ENCODE measurements at places on chromosomes 5 and 9. TPM values are rescaled to one million over a fixed set of nuclear protein-coding genes. Genes with fewer than 3 reads are reported as not detected.

Gene CCDC112
- total RNA-seq, result 4.6 TPM

Gene IL7R
- total RNA-seq, result 3.1 TPM

Gene MARVELD2
- total RNA-seq, result not detected

Gene OR1J2
- total RNA-seq, result not detected

Gene TMEM215
- total RNA-seq, result not detected

Gene PAPPA
- 6.6 TPM for total RNA-seq

Gene LCN12
- not detected for total RNA-seq

Gene FCN2
- not detected for total RNA-seq

Gene RABGAP1
- 110 TPM for total RNA-seq

Gene TXNDC8
- total RNA-seq, result not detected

Gene LAMC3
- total RNA-seq, result under 0.01 TPM

Gene ADRB2
- total RNA-seq, result 3.5 TPM

Gene GNPDA1
- 25.4 TPM for total RNA-seq

GRCh38 chr9:2823227-2823626, 20.7 kb downstream of the PUM3 start:
- no peak overlapping the region for H3K27ac ChIP-seq
- no peaks in the 10 kb centered on the region for H3K4me1 ChIP-seq
- H3K27me3 ChIP-seq, result no peaks in the 10 kb centered on the region
- DNase-seq, result no peak
- H3K4me3 ChIP-seq, result no peak overlapping the region
- no peaks in the 10 kb centered on the region for H3K36me3 ChIP-seq

DNA sequence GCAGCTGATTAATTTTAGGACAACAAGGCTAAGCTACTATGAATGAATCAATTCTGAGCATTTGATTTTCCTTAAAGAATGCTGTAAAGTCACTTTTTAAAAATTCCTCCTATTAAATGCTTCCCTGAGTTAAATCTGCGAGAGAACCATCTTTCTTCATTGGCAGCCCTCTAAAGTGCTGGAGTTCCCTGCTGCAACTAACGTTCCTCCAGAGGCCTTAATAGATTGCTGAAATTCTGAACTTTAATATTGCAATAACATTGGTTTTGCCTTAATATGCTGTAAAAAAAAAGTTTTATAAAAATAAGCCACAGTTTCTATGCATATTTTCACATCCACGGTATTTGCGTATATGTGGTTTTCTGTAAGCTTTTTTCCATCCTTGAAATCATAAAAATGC, 298.0 kb upstream of the PIK3R1 start:
- H3K27ac ChIP-seq, result no peak overlapping the region
- H3K27me3 ChIP-seq, result no peaks in the 10 kb centered on the region
- H3K4me3 ChIP-seq, result no peak overlapping the region
- H3K36me3 ChIP-seq, result no peaks in the 10 kb centered on the region

- DNase-seq, result no peak
- H3K4me1 ChIP-seq, result peaks cover 40% of the 10 kb centered on the region
- peak overlapping the region; percentile 67 for H3K4me3 ChIP-seq
- H3K36me3 ChIP-seq, result no peaks in the 10 kb centered on the region
- H3K27me3 ChIP-seq, result no peaks in the 10 kb centered on the region
Measured at GRCh38 chr9:136685790-136686533, 1.3 kb downstream of the AGPAT2 start.

DNA sequence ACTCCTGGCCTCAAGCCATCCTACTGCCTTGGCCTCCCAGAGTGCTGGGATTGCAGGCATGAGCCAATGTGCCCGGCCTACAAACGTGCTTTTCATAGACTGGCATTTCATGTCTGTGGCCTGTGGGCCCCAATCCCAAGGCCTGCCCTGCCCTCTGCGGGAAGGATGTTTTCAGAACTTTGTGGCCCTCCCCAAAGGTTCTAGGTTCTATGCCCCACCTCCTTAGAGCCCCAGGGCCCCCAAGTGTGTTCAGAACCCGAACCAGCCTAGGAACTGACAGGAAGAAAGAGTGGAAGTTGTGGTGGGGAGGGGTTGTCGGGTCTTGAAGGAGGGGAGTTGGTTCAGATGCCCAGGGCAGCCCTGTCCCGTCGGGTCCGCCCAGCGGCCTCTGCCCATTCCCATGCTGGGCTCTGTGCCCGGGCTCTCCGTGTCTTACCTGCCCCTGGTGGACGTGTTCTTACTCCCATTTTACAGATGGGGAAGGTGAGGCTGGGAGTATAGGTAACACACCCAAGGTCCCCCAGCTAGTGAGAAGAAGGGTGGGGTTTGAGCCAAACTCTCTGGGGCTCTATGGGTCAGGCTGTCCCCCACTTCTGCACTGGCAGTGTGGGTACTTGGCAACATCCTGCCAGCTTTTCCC, 175.8 kb upstream of the IER5L start:
- H3K36me3 ChIP-seq, result no peaks in the 10 kb centered on the region
- peak overlapping the region; percentile 71 for H3K27ac ChIP-seq
- H3K27me3 ChIP-seq, result peaks cover 8% of the 10 kb centered on the region
- no peak overlapping the region for H3K4me3 ChIP-seq
- peaks cover 27% of the 10 kb centered on the region for H3K4me1 ChIP-seq
- no peak for DNase-seq

GRCh38 chr5:16574789-16575721, 41.7 kb downstream of the RETREG1 start:
- H3K36me3 ChIP-seq, result no peaks in the 10 kb centered on the region
- no peaks in the 10 kb centered on the region for H3K27me3 ChIP-seq
- no peak for DNase-seq

GRCh38 chr9:11618241-11618805, 1005.5 kb upstream of the PTPRD start:
- H3K4me1 ChIP-seq, result no peaks in the 10 kb centered on the region
- H3K4me3 ChIP-seq, result no peak overlapping the region
- peak; percentile 46 for DNase-seq

DNA sequence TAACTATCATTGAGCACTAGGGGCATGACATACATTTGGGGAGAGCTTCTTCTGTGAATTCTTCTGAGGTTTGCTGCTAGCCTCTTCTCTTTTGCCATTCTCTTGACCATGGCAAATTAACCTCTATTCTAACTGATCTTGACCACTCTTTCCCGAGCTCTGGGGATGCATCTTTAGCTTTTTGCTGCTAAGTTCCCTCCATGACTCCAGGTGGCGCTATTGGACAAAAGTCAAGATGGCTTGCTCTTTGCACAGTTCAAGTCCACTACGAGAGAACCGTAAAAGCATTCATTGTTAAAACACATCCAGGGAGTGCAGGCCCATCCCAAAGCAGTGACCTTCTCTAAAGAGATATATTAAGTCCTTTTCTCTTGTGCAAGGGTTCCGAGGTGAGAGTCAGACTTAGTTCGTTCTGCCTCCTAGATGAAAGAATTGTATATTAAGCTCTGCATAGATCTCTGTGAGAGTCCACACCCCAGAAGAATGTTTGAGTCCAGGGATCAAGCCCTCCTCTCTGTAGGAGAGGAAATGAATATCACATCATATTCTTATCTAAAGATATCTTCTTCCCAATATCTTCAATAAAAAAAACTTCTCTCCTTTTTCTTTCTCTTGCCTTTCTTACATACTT, 1152.9 kb upstream of the CDH6 start:
- no peaks in the 10 kb centered on the region for H3K27me3 ChIP-seq
- H3K4me3 ChIP-seq, result no peak overlapping the region
- no peak overlapping the region for H3K27ac ChIP-seq
- no peak for DNase-seq
- H3K4me1 ChIP-seq, result no peaks in the 10 kb centered on the region

DNA sequence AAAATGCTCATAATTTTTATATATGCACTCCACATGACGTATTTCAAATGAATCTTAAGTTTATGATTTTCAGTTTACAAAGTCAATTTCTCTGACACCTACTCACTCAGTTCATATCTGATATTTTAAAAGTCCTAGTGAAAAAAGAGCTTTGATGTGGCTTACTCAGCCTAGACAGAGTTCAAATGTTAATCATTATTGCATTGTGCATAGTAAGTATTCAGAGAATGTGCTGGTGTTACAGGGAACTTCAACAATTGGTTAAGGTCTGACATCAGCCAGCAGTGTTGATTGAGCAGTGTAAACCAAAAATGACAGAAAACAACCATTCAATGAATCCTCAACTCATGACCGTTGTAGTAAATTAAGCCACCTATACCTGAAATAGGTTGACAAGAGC, 147.2 kb upstream of the LHFPL2 start:
- H3K27me3 ChIP-seq, result no peaks in the 10 kb centered on the region
- H3K4me1 ChIP-seq, result no peaks in the 10 kb centered on the region
- no peaks in the 10 kb centered on the region for H3K36me3 ChIP-seq
- H3K27ac ChIP-seq, result no peak overlapping the region

- DNase-seq, result peak; percentile 65
- peaks cover 20% of the 10 kb centered on the region for H3K4me1 ChIP-seq
- H3K4me3 ChIP-seq, result no peak overlapping the region
- H3K27ac ChIP-seq, result peak overlapping the region; percentile 37
- H3K36me3 ChIP-seq, result no peaks in the 10 kb centered on the region
- H3K27me3 ChIP-seq, result no peaks in the 10 kb centered on the region
Measured at GRCh38 chr5:180343110-180343830, 9.9 kb downstream of the GFPT2 start.

DNA sequence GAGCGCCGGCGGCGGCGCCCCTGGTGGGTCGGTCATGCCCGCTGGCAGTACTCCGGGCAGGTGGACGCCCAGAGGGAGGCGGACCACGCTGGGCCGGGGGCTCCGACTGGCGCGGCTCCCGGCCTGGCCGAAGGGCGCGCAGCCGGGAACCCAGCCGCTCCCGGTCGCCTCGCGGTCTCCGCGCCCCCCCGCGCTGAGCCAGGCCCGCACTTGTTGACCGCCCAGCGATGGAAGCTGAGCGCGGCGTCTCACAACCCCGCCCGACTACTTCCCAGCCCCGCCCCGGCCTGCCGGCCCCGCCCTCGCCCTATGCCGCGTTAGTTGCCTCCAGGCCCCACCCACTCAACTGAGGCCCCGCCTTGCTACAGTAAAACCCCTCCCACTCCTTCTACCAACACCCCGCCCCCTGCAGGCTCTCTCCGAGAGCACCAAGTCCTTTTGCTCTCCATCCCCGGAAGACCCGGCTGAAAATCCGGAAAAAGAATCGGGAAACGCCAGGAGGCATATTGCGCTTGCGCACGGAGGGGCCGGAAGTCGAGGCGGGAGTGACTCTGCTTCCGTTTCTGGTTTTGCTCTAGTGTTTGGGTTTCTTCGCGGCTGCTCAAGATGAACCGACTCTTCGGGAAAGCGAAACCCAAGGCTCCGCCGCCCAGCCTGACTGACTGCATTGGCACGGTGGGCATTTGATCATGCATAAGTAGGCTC, at the start of the genes BAG1 and CHMP5:
BAG1 (minus strand) TSS at position 236 of the 705 bp plus-strand sequence.
CHMP5 (plus strand) TSS at position 577 of the 705 bp plus-strand sequence; CDS start at position 607, 30 bp downstream.
- H3K4me3 ChIP-seq, result peak within 1 kb of the TSS; percentile 92
- H3K27ac ChIP-seq, result peak within 1 kb of the TSS; percentile 95
- peak; percentile 100 for DNase-seq
- no peaks in the 10 kb centered on the region for H3K27me3 ChIP-seq
- H3K36me3 ChIP-seq, result peaks cover 62% of the 10 kb centered on the region

GRCh38 chr5:76050134-76050533, 33.0 kb upstream of the SV2C start:
- no peaks in the 10 kb centered on the region for H3K4me1 ChIP-seq
- no peak overlapping the region for H3K27ac ChIP-seq
- no peak overlapping the region for H3K4me3 ChIP-seq
- DNase-seq, result no peak

Measured in sigmoid colon (tissue), 7 donors.